ENCODE measurements at places on chromosomes 7 and 10.

DNA sequence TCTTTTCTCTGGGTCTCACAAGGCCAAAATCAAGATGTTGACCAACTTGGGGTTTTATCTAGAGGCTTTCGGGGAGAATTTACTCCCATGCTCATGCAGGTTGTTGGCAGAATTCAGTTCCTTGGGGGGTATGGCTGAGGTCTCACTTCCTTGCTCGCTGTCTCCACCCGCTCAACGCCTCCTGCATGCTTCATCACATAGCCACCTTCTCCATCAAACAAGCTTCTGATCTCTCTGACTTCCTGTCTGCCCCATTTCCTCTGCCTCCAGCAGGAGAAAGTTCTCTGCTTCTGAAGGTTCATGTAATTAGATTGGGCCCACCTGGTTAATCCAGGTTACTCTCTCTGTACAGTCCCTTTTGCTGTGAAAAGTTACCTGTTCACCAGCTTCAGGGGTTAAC lies 179.1 kb upstream of the FZD1 start:
- DNase-seq: no peak

GRCh38 chr10:32189400-32190084 lies 133.3 kb upstream of the KIF5B start:
- peak; percentile 15 for DNase-seq

- peak; percentile 72 for DNase-seq
Measured at GRCh38 chr10:96830511-96831199, 1.4 kb upstream of the LCOR start.

- no peak for DNase-seq
Measured at GRCh38 chr10:25966844-25967243, 32.8 kb downstream of the MYO3A start.

- no peak for DNase-seq
Measured at GRCh38 chr7:149355390-149356048, 93.5 kb downstream of the ZNF783 start.

DNA sequence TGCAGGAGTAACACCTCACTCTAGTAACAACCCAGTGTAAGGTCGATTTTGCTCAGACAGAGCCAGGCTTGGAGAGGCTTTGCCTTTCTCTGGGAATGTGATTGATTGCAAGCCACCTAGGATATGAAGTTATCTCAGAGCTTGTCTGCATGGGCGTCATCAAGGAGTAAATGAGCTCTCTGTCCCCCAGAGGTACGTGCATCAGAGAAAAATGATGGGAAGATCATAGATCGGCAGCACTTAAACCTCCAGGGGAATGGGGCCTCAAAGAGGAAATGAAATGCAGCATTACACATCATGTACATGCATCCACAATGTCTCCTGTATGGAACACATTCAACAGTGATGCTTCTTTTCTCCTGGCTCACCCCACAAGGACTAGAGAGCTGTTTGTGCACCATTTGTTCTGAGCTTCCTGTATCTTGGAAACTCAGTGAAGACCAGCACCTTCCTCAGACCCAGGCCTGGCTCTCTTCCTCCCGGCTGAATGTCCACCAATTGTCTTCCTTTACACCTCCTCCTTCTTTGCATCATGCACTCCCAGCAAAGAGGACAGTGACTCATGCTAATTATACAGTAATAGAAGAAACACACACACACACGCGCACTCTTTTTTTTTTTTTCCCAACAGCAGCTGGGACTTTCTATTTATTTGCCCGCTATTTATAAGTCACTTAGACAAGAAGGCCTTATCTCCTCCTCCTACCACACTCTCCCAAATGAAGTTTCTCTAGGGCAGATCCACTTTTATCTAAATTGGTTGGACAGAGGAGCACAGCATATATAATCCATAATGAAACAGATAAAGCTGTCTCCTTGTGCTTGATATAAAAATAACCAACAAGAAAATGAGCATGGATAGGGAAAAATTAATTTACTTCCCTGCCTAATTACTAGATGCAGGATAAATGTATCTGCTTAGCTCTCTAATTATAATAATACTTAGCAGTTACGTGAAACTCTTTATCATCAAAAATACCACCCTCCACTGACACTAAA lies 990.7 kb downstream of the CCSER2 start:
- DNase-seq: no peak

- DNase-seq: no peak
Measured at GRCh38 chr7:65002972-65003585, 3.4 kb downstream of the ERV3-1 start.

DNA sequence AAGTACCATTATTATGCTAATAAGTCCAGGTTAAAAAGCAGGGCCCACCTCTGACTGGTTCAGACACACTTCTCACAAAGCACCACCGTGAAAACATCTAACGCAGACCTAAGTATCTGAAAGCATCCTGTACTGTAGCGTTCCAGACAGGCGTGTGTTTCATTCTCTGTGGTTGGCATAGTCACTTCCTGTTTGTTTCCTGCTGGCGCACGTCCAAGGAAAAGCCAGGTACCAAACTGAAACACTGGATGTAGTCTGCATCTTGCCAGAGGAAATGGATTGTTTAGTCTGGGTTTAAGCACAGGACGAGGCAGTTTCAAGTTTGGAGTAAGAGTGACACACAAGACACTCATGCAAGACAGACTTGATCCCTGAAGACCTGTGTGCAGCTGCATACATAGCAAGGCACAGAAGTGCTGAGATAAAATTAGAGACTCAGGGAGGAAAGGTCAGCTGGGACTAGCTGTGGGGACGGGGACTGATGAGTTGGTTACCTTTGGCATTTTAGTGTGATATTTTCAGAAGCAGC lies 23.3 kb downstream of the BPGM start:
- peak; percentile 81 for DNase-seq

DNA sequence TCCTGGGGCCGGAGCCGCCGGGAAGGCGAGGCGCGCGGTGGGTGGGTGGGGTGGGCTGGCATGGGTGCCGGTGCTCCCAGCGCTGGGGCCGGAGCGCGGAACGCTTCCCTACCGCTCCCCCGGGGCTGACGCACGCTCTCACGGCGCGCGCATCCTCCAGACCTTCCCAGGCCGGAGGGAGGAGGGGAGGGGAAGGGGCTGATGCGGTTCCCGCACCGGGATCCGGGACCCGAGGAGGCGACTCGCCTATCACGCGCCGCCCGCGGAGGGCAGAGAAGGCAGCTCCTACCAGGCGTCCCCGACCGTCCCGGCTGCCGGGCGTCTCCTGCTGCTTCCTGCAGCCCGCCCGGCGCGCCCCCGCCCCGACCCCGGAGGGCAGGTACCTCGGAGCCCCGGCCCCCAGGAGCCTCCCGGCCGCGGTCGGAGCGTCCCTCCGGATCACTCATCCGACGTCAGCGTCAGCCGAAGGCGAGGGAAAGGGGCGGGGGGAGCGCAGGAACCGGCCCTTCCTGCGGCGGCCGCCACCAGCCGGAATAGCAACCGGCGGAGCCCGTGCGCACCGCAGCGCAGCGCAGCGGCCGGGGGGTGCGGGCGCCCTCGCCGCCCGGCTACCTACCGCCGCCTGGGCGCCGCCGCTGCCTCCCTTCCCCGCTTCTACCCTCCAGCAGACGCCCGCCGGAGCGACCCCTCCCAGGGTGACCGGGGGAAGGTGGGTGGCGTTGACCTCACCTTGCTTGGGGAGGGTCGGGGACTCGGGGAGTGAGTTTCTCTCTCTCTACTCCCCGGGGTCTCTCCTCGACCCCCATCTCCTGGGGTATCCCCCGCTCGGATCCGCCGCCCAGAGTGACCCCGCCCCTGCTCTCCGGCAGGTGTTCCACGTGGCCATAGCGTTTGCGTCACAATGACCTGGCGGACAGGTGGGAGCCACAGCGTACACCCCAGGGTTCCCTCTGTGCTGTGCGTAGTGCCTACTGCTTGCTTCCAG lies at the start of gene ICA1:
Gene ICA1, minus strand, starts transcription at position 457 of the 985 bp plus-strand sequence. CDS start 26,241 bp downstream, outside the sequence.
- DNase-seq: peak; percentile 13

DNA sequence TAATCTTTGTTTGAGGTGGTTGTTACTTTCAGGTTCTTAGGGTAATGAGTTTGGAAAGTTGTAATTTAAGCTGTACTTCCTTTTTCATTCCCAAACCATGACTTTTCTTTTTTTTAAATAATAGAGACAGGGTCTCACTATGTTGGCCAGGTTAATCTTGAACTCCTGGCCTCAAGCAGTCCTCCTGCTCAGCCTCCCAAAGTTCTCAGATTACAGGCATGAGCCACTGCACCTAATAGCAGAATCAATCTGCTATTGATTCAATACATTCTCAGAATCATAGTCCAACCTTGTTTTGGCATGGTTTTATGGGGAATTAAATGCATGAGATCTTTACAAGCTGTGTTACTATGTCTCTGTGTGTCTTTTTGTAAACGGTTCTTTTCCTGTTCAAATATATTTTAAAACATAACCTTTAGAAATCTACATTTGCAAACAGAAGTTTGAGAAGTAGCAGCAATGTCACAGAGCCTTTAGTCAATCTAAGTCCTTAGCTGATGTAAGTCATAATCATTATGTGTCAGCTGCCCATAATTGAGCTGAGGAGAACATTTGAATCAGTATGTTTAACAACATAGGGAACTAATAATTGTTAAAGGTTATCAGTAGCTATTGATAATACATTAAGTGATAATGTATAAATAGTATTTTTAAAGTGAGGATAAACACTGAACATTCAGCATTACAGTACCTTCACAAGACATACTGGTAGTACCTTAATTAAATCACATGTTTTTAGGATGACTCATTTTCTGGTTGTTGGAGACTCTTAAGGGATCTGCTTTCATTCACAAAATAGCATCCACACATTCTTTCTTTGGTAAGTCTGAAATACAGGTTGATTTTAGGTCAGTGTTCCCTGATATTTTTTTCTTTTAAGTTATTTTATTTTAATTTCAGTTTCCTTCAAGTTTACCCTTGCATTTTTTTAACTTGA lies 8.8 kb downstream of the INPP5F start:
- DNase-seq: peak; percentile 39

DNA sequence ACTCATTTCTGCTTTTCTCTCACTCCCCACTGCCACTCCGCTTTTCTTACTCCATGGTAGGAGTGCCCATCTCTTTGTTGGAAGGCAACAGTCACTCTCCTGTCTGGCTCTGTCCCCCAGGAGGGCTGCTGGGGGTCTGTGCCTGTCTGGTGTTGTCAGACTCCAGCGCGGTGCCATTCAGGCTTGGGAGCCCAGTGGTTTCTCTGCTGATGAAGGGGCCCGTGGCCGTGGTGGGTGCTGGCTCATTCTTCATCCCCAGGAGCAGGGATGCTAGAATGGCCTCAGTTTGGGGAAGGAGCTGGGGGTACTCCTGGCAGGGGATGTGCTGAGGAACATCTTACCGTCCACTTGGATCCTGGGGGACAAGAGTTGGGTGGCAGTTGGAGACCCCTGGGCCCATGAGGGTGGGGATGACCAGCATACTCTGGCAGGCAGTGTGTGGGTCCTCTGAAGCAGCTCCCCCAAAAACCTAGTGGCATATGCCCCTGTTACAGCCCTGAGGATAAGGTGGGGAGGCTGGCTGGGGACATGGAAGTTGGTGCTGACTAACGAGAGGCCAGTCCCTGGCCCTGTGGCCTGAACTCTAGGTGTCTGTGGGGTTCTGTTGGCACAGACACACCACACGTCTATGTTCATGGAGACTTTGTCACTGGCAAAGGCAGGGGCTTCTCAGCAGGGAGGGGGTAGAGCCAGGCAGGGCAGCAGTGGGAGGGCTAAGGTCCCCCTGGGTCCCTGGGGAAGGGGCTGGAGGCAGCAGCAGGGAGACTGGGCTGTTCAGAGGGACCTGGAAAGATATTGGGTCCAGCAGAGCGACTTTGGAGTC lies 102.8 kb upstream of the RET start:
- DNase-seq: no peak

GRCh38 chr7:15783987-15784693 lies 97.7 kb upstream of the MEOX2 start:
- no peak for DNase-seq

DNA sequence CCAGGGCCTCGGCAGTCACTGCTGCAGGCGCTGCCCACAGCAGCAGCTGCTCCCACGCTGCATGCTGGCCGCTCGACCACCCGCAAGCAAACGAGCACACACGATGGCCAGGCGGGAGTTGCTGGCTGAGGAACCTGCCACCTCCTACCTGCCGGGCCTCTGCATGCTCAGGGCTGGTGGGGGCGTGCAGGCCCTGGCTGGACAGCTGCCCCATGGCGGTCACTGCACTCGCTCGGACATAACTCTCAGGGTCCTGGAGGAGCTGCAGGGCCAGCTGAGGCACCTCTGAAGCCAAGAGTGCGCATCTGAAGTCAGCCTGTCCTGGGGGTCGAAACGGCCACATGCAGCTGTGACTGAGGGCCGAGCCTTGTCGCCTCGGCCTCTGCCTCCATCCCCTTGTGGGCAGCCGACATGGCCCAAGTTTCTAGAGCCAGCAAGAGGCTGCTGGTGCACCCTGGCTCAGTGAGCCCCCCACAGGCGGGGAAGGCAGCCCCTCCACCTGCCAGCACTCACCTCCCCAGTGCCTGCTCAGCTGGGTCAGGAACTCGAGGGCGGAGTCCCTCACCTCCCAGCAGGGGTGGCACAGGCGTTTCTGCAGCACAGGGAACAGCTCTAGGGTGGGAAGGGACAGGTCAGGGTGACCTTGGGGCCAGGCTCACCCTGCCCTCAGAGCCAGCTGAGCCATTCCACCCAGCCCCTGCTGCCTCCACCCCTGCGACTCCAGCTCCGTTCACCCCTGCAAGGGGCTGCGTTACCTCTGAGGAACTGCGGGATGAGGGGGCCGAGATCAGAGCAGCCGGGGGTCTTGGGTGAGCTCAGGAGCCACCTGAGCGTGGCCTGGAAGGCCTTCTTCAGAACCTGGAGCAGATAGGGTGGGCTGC lies 16.1 kb downstream of the BRAT1 start:
- no peak for DNase-seq

- DNase-seq: peak; percentile 66
Measured at GRCh38 chr7:130276796-130277762, 10.4 kb downstream of the CPA2 start.

- peak; percentile 41 for DNase-seq
Measured at GRCh38 chr7:44473295-44473694, 17.2 kb downstream of the NUDCD3 start.

GRCh38 chr10:51862149-51862548 lies 162.8 kb upstream of the CSTF2T start:
- no peak for DNase-seq

DNA sequence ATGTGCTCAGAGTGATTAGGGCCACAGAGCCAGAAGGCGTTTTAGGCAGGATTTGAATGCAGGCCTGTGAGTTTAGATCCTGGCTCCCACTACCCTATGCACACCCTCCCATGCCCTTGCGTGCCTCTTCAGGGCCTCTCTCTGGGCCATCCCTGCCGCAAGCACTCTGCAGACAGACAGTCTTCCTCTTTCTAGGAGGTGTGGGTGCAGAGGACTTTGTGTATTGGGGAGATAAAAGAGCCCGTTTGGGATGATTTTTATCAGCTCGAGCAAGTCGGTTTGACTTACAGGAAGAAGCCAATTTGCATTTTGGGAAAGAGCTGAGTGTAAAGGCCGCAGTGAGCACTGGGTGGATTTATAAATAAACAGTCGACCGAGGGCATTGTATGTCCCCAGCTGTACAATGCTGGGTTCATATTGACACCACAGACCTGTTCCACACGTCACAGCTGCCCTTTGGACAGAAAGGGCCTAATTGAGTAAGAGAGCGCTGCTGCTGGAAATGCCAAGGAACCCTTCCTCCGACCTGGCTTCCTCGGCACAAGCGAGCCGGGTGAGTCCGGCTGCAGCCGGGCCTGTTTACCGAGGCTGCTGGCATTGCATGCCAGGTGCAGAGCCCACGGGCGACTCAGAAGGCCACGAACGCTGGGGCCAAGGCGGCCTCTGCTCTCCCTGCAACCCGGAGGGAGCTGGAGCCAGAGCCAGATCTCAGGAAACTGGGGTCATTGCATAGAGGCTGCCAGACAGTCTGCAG lies 25.1 kb downstream of the ZMIZ1 start:
- DNase-seq: peak; percentile 36

GRCh38 chr7:138829335-138829734 lies 31.3 kb upstream of the ATP6V0A4 start:
- no peak for DNase-seq

Measured in cardiac fibroblast (primary cell).